GM12878 (cell line): ENCODE measurements at places on chromosomes 11 and 22. TPM values are rescaled to one million over a fixed set of nuclear protein-coding genes. Genes with fewer than 3 reads are reported as not detected.

GRCh38 chr11:104402812-104403521, 239.0 kb upstream of the PDGFD start:
- H3K36me3 ChIP-seq, result no peaks in the 10 kb centered on the region
- no peak for DNase-seq
- H3K4me1 ChIP-seq, result no peaks in the 10 kb centered on the region
- H3K27me3 ChIP-seq, result no peaks in the 10 kb centered on the region

- H3K36me3 ChIP-seq, result no peaks in the 10 kb centered on the region
- H3K27ac ChIP-seq, result no peak overlapping the region
- no peak overlapping the region for H3K4me3 ChIP-seq
- no peak for DNase-seq
These were observed 27.9 kb downstream of the MMP13 start for GRCh38 chr11:102927624-102927990.

- H3K27ac ChIP-seq, result no peak overlapping the region
- DNase-seq, result no peak
- no peaks in the 10 kb centered on the region for H3K36me3 ChIP-seq
- no peak overlapping the region for H3K4me3 ChIP-seq
These were observed 16.7 kb upstream of the PRSS23 start for GRCh38 chr11:86783661-86784060.

DNA sequence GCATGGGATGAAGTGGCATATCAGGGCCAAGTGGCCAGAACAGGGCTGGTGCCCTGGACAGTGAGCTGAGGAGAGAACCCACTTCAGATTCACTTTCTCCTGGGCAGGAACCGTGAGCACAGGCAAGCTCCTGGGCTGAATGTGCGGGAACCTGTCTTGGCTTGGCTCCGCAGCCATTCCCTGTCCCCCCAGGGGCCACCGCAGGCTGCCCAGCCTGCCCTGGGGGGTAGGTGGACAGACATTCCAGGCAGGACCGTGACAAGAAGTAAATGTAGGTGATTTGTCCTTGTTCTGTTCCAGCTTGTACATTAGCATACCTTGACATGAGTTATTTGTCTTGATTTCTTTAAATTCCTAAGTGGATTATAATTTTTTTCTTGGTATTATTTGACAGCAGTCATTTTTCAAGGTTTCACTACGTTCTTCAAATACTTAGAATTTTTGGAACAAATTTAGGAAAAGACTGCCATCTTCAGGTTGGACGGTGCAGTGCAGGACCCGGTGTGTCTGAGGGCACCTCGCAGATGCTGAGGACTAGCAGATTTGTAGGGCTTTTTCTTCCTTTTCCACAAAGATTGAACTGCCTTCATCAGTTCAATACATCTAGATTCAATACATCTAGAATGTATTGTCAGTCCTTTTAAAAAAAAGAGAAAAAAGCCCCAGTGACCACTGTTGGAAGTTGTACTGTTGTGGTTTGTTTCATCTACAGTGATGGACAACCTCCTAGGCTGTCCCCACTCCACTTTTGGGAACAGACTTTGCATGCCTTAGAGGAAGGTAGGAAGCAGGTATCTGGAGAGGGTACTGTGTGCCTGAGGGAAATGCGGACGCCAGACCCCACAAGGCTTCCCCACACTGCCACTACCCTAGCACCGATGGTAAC, 115.1 kb upstream of the RASSF10 start:
- no peaks in the 10 kb centered on the region for H3K36me3 ChIP-seq
- H3K4me3 ChIP-seq, result no peak overlapping the region
- no peak for DNase-seq

Gene OR10D3
- polyA plus RNA-seq, result not detected in 2 replicates

GRCh38 chr11:19466314-19466713, 225.6 kb upstream of the E2F8 start:
- no peaks in the 10 kb centered on the region for H3K36me3 ChIP-seq
- H3K27ac ChIP-seq, result no peak overlapping the region
- no peak overlapping the region for H3K4me3 ChIP-seq
- H3K4me1 ChIP-seq, result no peaks in the 10 kb centered on the region; the same call in 1 of the 2 replicates
- no peaks in the 10 kb centered on the region; the same call in 1 of the 2 replicates for H3K27me3 ChIP-seq

- no peak overlapping the region for H3K27ac ChIP-seq
- no peaks in the 10 kb centered on the region for H3K4me1 ChIP-seq
- H3K27me3 ChIP-seq, result no peaks in the 10 kb centered on the region
- no peak for DNase-seq
- no peaks in the 10 kb centered on the region for H3K36me3 ChIP-seq
These were observed 67.3 kb upstream of the BARX2 start for GRCh38 chr11:129308241-129308865.

DNA sequence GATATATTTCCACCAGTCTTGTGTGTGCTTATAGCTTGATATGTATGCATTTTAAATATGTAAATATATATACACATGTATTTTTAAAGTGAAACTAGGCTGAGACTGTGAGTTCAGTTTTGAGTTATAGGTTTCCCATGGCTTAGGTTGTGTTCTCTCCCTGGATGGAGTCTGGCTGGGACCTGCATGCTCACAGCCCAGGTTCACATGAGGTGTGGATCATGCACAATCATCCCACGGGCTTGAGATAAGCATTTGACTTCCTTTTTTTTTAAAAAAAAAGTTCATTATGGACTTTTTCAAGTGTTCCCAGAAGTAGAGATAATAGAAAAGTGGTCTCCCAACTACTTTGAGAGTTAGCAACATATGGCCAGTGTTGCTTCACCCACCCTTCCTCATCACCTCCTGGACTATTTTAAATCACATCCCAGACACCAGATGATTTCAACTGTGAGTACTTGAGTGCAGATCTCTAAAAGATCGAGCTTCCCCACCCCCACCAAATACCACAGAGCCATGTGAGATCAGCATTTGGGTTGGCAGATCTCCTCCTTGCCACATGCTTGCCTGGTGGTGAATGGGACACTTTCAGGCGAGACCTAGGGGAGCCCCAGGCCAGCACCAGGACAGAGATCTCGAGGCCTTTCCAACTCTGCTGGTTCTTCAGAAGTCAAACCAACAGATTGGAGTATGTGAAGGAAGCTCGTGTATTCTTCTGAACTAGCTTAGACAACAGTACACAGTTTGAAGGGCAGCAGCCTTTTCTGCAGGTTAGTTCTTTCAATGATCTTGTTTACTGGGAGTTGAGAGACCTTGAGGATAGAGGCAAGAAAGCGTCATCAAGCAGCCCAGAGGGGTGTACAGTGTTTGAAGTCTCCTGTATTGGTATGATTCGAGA, 15.9 kb downstream of the MED15 start:
- H3K4me3 ChIP-seq, result no peak overlapping the region; the same call in 1 of the 2 replicates
- H3K36me3 ChIP-seq, result peaks cover 18% of the 10 kb centered on the region; the same call in 1 of the 2 replicates

Gene F2
- not detected in 2 replicates for polyA plus RNA-seq

Gene KCNJ11
- not detected in 2 replicates for polyA plus RNA-seq

DNA sequence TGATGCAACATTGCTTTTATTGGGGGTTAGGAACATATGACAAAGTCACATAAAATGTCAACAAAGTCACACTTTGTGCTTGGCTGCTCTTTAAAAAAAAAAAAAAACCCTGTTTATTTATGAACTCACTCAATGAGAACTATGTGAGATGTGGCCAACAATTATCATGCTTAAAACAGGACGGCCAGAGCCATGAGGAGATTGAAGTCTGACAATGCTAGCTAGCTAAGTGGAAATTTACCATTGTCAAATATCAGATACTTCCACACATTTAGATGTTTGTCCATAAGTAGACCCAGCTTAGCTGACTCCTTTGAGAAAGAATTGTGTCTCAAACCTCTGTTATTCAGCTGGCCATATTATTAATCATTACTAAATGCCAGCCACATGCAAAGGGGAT, 26.9 kb downstream of the BLID start:
- DNase-seq, result no peak
- H3K4me3 ChIP-seq, result no peak overlapping the region
- H3K27ac ChIP-seq, result no peak overlapping the region
- H3K27me3 ChIP-seq, result no peaks in the 10 kb centered on the region
- H3K4me1 ChIP-seq, result no peaks in the 10 kb centered on the region
- H3K36me3 ChIP-seq, result no peaks in the 10 kb centered on the region

- H3K36me3 ChIP-seq, result no peaks in the 10 kb centered on the region
- no peak overlapping the region for H3K4me3 ChIP-seq
- no peaks in the 10 kb centered on the region for H3K27me3 ChIP-seq
- DNase-seq, result no peak
- no peak overlapping the region for H3K27ac ChIP-seq
These were observed 120.5 kb upstream of the RASSF10 start for GRCh38 chr11:12888525-12889158.

Gene MS4A3
- polyA plus RNA-seq, result not detected in 2 replicates

- no peaks in the 10 kb centered on the region for H3K36me3 ChIP-seq
- H3K4me1 ChIP-seq, result no peaks in the 10 kb centered on the region
- no peak overlapping the region for H3K4me3 ChIP-seq
- no peaks in the 10 kb centered on the region for H3K27me3 ChIP-seq
- DNase-seq, result no peak
These were observed 343.7 kb downstream of the BRD1 start for GRCh38 chr22:49483946-49484345.

DNA sequence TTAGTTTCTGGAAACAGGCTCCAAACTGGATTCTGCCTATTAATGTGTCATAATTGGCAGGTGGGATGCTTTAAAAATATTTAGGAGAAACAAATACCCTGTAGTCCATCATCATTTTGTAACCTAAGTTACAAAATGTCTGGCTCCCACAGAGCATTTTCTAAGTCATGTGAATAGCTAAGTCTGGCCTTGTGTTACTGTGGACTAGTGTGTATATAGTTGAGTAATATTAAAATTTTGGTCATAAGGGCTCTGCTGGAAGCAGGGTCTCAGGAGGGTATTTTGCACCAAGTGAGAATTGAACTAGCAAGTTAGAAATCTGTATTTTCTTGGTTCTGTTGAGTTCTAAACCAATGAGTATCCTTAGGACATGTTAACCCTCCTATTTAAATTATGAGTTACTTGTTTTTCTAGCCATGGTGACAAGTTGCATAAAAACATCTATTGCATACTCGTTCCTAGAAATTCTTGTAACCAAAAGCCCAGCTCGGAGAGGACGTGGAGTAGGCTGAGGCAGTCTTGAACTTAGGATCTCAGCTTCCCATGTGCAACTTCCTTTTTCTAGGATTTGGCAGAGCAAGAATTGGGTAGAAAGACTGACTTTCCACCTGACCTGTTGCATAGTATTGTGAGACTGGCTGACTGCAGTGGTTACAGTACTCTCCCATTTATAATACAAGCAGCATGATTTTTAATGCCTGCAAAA, 5.4 kb downstream of the PTPMT1 start:
- no peaks in the 10 kb centered on the region for H3K4me1 ChIP-seq
- H3K4me3 ChIP-seq, result no peak overlapping the region
- DNase-seq, result no peak
- no peak overlapping the region for H3K27ac ChIP-seq
- H3K27me3 ChIP-seq, result no peaks in the 10 kb centered on the region

DNA sequence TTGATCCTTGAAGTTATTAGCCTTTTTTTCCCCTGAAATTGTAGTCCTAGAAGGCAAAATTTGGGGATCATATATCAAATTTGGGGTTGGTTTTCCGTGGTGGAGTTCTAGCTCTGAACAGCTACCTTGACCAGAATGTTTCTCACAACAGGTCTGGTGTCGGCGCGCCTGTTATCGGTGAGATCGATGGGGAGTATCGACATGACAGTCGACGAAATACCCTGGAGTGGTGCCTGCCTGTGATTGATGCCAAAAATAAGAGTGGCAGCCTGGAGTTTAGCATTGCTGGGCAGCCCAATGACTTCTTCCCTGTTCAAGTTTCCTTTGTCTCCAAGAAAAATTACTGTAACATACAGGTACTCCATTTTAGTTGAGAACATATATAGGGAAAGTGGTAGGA, 9.9 kb upstream of the PHLDB1 start:
- H3K36me3 ChIP-seq, result peaks cover 36% of the 10 kb centered on the region
- no peak for DNase-seq

Gene LYVE1
- polyA plus RNA-seq, result not detected in 2 replicates

Gene OR4A5
- polyA plus RNA-seq, result not detected in 2 replicates

GRCh38 chr11:47337229-47337924, 15.1 kb downstream of the MYBPC3 start:
- no peak for DNase-seq
- H3K27ac ChIP-seq, result no peak overlapping the region
- H3K27me3 ChIP-seq, result no peaks in the 10 kb centered on the region; the same call in 1 of the 2 replicates
- no peak overlapping the region for H3K4me3 ChIP-seq

Gene MYOD1
- polyA plus RNA-seq, result not detected in 2 replicates

DNA sequence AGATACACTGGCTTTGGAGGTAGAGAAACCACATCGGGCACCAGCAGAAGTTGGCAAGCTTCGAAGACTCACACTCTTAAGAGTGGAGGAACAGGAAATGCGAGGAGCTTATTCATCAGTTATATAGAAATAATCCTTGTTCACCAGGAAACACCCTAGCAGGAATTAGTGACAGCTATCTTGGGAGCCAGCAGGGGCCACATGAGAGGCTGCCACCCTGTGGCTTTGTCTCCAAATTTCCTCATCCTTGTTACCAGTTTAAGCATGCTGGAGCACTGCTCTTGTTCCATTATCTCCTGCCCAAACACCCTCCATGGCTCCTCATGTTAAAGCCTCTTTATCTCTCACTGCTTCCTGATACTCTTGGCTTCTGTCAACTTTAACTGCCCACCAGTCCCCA, 131.0 kb downstream of the PLEKHA7 start:
- DNase-seq, result no peak
- H3K36me3 ChIP-seq, result no peaks in the 10 kb centered on the region
- no peak overlapping the region for H3K27ac ChIP-seq
- no peaks in the 10 kb centered on the region; the same call in 1 of the 2 replicates for H3K27me3 ChIP-seq
- H3K4me1 ChIP-seq, result peaks cover 3% of the 10 kb centered on the region; the same call in 1 of the 2 replicates

GRCh38 chr11:60158636-60159035, 24.2 kb downstream of the MS4A6A start:
- no peak overlapping the region for H3K4me3 ChIP-seq
- H3K27ac ChIP-seq, result no peak overlapping the region
- no peak for DNase-seq
- no peaks in the 10 kb centered on the region for H3K36me3 ChIP-seq
- H3K27me3 ChIP-seq, result no peaks in the 10 kb centered on the region

GRCh38 chr11:69914286-69915150, 95.3 kb upstream of the FGF3 start:
- H3K4me3 ChIP-seq, result no peak overlapping the region
- no peaks in the 10 kb centered on the region for H3K27me3 ChIP-seq
- DNase-seq, result no peak
- no peaks in the 10 kb centered on the region for H3K36me3 ChIP-seq

- no peak overlapping the region for H3K27ac ChIP-seq
- no peak overlapping the region for H3K4me3 ChIP-seq
- H3K36me3 ChIP-seq, result no peaks in the 10 kb centered on the region
- H3K4me1 ChIP-seq, result no peaks in the 10 kb centered on the region
- H3K27me3 ChIP-seq, result no peaks in the 10 kb centered on the region
These were observed 128.2 kb downstream of the BRD1 start for GRCh38 chr22:49699476-49699875.

- H3K27me3 ChIP-seq, result no peaks in the 10 kb centered on the region
- peaks cover 11% of the 10 kb centered on the region for H3K4me1 ChIP-seq
- no peak overlapping the region for H3K27ac ChIP-seq
- H3K4me3 ChIP-seq, result no peak overlapping the region
These were observed 29.9 kb downstream of the RPL3 start for GRCh38 chr22:39289533-39289932.

GRCh38 chr11:19474211-19474610, 233.5 kb upstream of the E2F8 start:
- no peak for DNase-seq
- H3K27me3 ChIP-seq, result no peaks in the 10 kb centered on the region
- no peak overlapping the region for H3K4me3 ChIP-seq
- no peaks in the 10 kb centered on the region for H3K36me3 ChIP-seq
- H3K27ac ChIP-seq, result no peak overlapping the region
- H3K4me1 ChIP-seq, result peaks cover 23% of the 10 kb centered on the region

Gene THRSP
- not detected in 2 replicates for polyA plus RNA-seq

Gene USH1C
- polyA plus RNA-seq, result not detected in 2 replicates

GRCh38 chr11:44750551-44751465, 24.0 kb downstream of the TSPAN18 start:
- no peaks in the 10 kb centered on the region for H3K27me3 ChIP-seq
- no peaks in the 10 kb centered on the region for H3K4me1 ChIP-seq
- H3K36me3 ChIP-seq, result no peaks in the 10 kb centered on the region
- no peak overlapping the region for H3K27ac ChIP-seq
- no peak for DNase-seq

Gene ELMOD1
- not detected in 2 replicates for polyA plus RNA-seq
